Naive thymus-derived CD4-positive, alpha-beta T cell (primary cell): ENCODE measurements at places on chromosomes 5 and 9.

DNA sequence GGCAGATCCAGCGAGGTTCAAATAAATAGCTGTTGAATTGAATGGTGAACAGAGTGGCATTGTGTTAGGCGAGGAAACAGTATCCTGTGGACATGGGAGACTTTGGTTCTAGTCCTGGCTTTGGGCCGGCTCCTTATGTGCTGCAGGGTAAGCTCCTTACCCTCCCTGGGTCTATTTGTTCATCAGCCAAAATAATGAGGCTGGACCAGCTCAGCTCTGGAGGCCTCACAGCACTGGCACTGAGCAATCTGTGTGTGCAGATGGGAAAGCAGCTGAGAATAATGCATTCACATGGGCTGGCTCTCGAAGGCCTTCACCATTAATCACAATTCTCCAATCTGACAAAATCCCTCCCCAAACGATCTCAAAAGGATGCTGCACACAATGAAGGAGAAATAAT is 81.9 kb downstream of the APBA1 start:
- DNase-seq = no peak

DNA sequence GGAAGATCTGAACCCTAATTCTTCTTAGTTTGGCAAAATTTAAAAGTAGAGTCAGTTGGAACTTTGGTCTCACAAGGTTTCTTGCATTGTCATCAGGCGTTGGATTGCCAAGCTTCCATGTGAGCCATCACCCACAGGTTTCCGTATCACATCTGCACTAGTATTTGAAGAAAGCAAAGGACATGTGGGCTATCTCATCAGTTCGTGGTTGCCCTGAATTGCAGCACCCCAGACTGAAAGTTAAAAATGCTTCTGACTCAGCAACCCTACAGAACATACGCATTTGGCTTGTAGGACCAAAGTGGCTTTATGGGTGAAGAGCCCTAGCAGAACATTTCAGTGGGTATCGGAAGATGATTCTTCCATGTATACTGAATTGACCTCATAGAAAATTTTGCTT is 358.0 kb downstream of the ENC1 start:
- no peak for DNase-seq

DNA sequence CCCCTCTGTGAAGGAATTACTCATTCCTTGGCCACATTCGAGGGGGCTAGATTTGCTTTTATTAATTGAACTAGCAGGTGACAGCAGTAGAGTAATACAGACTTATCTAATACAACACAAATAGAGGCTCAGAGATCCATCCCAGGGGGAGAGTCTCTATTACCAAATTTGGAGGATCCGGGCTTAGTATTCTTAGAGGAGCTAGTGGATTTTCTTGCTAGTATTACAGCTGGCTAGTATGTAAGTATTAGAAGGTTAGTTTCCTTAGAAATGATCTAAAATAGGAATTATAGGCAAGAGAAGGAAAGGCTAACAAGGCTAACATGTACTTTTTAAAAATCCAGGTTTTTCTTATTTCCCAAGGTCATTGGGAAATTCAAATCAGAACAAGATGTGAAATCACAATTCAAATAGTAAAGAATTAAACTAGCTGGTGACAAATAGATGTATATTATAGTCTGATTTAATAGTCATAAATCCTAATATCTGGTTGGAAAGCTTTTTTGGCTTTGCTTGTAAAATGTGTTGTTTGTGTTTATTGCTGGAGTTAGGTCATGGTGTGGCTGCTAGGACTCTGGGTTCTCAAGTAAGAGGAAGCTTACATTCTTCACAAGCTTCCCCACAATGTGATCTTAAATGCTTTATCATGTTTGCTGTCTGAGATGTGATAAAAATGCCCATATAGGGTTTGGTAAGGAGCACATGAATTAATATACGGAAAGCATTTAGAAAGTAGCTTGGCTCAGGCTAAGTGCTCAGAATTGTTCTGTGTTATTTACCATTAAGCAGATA is 160.4 kb upstream of the MPDZ start:
- DNase-seq = no peak

GRCh38 chr9:117073539-117074341 is 341.1 kb downstream of the ASTN2 start:
- DNase-seq = no peak

GRCh38 chr5:166909040-166909439 is 1382.4 kb upstream of the WWC1 start:
- DNase-seq = no peak

GRCh38 chr5:151173711-151174611 is 16.4 kb upstream of the ANXA6 start:
- DNase-seq = no peak

GRCh38 chr5:108093186-108093585 is 288.7 kb downstream of the FBXL17 start:
- DNase-seq = no peak

GRCh38 chr5:125411744-125412560 is 665.5 kb upstream of the ZNF608 start:
- no peak for DNase-seq

DNA sequence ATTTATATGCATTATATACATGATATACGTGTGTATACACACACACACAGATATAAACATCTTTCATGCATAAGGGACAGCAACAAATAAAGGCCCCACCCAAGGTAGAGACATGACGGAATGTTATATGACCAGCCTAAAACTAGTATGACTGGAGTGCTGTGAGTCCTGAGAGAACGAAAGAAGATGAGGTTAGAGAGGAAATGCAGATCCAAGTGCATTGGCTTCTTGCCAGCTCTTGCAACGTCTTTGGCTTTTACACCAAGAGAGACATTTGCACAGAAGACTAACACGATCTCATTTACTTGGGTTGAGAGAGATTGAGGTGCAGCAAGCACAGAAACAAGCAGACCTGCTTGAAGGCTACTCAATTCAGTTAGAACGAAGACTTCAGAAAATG is 23.0 kb downstream of the CDH10 start:
- DNase-seq = no peak

GRCh38 chr5:121100931-121101330 is 636.8 kb downstream of the PRR16 start:
- DNase-seq = no peak

DNA sequence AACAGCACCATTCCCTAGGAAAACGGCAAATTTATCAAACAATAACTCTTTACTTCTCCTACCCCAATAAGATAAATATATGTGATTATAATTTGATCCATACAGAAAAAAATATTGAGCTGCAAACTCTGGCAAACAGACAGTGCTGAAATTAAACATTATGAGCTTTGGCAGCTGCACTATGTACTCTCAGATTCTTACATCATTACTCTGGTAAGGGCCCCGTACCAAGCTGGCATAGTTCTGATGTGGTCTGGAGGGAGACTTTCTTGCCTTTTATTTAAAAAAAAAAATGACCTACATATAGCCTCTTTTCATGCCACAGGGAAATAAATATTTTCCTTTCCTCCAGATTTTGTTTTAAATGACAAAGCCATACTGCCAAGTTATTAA is 95.0 kb downstream of the NR6A1 start:
- DNase-seq = no peak

DNA sequence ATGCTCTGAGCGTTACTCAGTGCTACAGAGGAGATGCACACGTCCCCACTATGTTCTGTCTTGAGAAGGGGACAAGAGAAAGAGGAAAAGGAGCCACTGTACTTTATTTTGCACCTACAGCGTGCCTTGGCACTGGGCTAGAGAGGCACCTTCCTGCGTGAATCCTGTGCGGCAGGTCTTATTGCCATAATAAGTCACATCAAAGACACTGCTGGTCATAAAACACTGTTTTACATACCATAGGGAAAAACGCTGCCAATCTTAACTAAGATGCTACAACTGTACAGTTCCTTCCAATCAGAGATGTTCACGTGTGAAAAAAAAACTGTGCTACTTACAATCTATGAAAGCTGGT is 48.1 kb downstream of the NEURL1B start:
- no peak for DNase-seq

- no peak for DNase-seq
These were observed 391.3 kb downstream of the SLCO4C1 start for GRCh38 chr5:101904736-101905135.

- DNase-seq = no peak
These were observed 306.5 kb upstream of the RPS23 start for GRCh38 chr5:82584631-82585030.

GRCh38 chr9:98182889-98183599 is 9.4 kb downstream of the CORO2A start:
- DNase-seq = no peak

DNA sequence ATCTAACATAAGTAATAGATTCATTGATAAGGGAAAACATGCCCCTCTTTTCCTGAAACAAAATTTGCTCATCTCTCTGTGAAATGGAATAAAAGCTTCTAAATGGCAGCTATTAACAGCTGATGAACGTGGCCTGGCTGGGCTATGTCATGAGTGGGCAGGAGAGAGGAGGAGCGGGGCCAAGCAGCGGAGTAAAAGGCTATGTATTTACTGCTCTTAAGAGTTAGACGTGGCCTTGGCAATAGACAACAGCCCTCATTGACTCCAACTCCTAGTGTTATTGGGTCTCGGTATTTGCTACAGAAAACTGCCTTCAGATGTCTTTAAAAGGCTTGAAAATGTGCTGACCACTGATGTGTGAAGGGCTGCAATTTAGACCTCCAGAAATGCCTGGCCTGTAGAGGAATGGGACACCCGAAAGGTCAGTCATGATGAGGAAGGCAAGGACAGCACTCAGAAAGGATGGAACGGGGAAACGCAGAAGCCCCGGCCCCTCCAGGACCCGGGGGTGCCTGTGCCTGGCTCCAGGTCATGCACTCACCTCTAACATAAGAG is 116.8 kb downstream of the PDZD2 start:
- DNase-seq = no peak

DNA sequence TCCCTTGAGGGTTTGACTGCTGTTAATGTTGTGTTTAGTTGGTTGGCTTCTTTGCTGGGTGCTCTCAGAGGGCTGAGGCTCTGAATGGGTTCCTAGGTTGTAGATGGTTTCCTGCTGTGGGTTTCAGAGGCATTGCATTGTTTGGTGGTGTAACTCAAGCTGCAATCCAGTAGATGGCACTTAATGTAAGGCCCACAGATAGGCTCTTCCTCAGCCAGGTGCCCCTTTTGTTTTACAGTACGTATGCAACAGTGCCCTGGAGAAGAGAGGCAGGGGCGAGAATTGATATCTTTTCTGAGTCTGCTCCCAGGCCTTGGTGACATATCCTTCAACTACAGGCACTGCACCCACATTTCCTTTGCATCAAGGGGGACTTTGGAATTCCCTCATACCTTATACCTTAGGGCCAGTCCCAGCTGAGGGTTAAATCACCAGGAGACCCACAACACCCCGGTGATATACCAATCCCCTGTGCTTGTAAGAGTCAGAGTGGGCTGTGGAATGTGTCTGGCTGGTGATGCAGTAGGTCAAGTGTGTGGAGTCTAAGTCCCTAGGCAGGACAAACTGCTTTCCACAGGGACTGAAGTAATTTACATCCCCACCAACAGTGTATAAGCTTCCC is 7.0 kb upstream of the UGT3A2 start:
- no peak for DNase-seq

- no peak for DNase-seq
These were observed 42.6 kb downstream of the GCNT4 start for GRCh38 chr5:75009556-75010345.

DNA sequence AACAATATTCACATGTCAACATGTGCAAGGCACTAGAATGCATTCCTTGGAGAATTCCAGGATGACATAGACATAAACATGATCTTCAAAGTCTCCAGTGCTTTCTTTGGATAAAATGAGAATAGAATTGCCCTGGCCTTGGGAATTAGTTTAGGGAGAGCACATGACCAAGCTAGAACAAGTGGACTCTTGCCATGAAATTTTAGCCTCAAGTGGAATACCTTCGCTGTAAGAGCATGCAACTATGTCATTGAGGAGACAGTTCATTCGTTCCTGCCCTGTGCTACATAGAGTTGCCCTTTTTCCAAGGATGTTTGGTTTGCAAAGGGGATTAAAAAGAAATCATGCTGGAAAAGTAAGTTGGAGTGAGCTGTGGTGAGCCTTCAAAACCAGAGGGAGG is 42.7 kb downstream of the ZFAND5 start:
- DNase-seq = no peak

DNA sequence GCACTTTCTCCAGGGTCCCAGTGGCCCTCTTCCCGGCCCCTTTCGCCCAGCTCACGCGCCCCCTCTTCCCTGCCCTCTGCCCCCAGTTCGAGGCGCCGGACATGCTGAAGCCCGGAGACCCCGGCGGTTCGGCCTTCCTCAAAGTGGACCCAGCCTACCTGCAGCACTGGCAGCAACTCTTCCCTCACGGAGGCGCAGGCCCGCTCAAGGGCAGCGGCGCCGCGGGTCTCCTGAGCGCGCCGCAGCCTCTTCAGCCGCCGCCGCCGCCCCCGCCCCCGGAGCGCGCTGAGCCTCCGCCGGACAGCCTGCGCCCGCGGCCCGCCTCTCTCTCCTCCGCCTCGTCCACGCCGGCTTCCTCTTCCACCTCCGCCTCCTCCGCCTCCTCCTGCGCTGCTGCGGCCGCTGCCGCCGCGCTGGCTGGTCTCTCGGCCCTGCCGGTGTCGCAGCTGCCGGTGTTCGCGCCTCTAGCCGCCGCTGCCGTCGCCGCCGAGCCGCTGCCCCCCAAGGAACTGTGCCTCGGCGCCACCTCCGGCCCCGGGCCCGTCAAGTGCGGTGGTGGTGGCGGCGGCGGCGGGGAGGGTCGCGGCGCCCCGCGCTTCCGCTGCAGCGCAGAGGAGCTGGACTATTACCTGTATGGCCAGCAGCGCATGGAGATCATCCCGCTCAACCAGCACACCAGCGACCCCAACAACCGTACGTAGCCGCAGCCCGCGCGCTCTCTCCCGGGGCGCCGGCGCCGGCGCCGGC is 1.0 kb downstream of the PRDM6 start:
- DNase-seq = no peak

- no peak for DNase-seq
These were observed 37.3 kb upstream of the PLPP1 start for GRCh38 chr5:55572020-55572419.

GRCh38 chr5:95925939-95926338 is 35.7 kb downstream of the ELL2 start:
- DNase-seq = no peak

GRCh38 chr5:15799612-15800011 is 299.6 kb downstream of the FBXL7 start:
- no peak for DNase-seq

GRCh38 chr5:81898403-81898802 is 73.4 kb upstream of the ATG10 start:
- no peak for DNase-seq

GRCh38 chr9:78828521-78828920 is 531.6 kb downstream of the PSAT1 start:
- no peak for DNase-seq
